ENCODE measurements at places on chromosomes 16 and 17.

- no peak for DNase-seq
Observed at GRCh38 chr16:5228369-5228768, 130.8 kb upstream of the EEF2KMT start.

DNA sequence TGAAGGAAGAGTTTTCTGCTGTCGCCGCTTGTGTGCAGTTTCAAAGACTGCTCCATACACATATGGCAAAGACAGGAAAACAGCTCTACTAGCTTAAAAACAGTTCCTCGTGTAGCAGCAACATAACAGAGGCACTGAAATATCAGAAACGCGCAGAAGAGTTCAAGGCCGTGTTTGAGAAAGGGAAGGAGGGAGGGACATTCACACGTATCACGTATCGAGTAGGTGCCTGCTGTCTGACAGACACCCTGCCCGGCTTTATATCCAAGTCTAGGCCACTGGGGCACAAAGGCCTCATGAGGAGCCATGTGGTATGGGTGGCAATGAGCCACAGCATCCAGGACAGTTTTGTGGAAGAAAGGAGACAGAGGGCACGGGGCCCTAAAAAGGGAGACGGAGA lies 50.3 kb downstream of the PLXDC1 start:
- DNase-seq, result no peak

DNA sequence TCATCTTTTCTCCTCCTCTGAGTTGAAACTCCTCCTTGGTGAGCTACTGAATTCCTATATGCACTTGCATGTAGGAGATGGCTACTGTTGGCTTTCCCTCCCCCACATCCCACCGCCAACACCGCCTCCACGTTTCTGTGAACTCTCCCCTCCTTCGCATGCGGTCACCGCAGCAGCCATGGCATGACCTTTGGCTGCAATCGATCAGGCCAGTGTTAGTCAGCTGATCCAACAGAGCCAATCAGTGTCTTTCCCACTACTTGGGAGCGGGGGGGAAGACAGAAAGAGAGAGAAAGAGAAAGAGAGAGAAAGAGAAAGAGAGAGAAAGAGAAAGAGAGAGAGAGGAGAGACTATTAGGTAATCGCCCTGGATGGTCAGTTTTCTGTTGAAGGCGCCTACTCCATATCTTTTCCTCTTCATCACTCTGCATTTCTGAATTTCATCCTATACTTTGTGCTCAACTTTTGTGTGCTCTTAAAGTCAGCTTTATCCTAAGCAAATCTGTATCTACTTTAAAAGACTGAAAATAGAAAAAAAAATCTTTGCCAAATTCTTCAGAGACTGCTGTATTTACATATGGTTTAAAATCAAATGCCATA lies 22.7 kb downstream of the ASGR1 start:
- DNase-seq, result no peak

- no peak for DNase-seq
Observed at GRCh38 chr16:62038225-62038624, 2.0 kb upstream of the CDH8 start.

DNA sequence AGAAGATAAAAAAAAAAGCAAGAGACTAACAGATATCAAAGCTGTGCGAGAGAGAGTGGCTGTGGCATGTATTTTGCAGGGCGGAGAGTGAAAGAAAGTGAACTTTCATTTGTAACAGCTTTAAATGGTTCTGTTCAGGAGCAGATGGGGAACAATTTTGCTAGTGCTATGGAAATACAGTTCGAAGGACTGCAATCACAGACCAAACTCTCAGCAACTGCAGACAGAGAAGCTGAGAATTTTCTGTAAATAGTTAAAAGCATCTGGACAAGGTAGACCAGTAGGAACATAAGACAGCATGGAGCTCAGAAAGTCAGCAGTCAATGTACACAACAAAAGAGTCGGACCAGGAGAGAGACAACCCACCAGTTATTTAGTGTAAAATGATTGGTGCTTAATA lies 62.3 kb downstream of the TBX4 start:
- no peak for DNase-seq

DNA sequence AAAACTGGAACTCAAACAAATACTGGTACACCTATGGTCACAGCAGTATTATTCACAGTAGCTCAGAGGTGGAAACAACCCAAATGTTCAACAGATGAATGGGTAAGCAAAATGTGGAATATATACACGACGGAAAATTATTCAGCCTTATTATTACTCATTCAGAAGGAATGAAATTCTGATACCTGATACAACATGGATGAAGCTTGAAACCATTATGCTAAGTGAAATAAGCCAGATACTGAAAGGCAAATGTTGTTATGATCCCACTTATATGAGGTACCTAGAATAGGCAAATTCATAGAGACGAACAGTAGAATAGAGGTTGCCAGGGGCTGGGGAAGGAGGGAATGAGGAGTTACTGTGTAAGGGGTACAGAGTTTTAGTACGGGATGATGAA lies 27.1 kb upstream of the MYLK3 start:
- no peak for DNase-seq

DNA sequence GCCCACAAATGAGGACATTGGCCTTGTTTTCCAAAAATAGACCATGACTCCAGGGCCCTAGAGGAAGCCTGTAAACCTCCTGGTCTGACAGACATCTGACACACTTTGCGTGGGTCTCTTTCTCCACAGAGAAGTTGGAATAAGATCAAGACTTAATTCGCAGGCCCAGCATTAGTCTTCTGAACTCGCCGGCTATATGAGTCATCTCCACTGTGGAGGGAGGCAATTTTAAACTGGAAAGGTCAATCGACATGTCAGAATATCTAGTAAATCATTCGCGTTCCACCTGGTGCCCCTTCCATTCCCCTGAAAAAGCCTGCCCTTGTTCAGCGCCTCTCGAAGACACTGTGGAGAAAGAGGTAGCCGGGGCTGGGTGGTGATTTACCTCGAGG lies 140.1 kb downstream of the CLEC16A start:
- DNase-seq, result no peak

DNA sequence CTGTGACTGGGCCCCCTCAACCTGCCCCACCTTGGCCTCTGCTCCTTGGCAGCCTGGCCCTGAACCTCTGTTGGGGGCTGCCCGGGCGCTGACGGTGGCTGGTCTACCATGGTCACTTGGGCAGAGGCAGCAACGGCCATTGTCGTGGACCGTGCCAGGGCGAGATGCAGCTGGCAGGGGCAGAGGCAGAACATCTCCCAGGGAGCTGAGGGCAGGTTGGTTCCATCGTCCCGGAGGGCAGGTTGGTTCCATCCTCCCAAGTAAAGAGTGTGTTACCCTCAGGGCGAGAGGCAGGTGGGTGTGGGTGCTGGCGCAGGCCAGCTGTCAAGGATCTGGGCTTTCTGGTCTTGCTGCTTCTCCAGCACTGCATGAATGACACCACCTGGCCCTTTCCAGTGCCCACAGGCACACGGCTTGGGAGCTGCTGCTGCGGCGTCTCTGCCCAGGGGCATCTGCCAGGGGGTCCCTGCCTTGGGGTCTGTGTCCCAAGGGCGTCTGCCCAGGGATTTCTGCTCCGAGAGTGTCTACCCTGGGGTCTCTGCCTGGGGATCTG lies 12.0 kb downstream of the ACSF3 start:
- DNase-seq, result no peak

DNA sequence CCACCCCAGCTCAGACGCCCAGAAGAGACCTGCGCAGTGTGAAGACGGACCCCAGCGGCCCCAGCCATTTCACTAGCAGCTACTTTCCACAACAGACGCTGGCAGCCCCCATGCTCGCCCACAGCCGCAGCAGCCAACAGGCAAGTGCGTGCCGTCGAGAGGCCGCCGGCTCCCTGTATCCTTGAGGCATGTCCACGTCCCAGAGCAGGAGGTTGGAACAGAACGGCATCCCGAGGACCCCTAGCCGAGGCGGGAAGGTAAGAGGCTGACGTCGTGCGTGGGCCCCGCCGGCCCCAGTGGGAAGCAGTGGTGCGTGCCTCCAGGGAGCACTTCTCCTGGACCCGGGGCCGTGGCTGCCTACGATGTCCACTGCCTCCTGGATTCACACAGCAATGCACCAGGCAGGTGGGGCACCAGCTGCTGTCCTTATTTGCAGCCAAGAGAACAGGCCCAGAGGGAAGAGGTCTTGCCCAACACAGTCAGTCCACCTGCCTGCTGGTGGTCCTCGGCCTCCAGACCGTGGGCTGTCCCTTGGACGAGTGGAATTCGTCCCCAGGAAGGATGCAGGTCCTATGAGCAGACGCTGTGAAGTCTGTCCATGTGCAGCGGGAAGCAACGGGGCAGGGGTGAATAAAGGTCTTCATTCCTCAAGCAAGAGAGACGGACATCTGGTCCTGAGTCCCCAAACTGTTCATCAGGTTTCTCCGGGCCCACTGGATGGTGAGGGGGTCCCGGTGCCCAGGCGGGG lies 38.5 kb downstream of the SLC7A5 start:
- no peak for DNase-seq

DNA sequence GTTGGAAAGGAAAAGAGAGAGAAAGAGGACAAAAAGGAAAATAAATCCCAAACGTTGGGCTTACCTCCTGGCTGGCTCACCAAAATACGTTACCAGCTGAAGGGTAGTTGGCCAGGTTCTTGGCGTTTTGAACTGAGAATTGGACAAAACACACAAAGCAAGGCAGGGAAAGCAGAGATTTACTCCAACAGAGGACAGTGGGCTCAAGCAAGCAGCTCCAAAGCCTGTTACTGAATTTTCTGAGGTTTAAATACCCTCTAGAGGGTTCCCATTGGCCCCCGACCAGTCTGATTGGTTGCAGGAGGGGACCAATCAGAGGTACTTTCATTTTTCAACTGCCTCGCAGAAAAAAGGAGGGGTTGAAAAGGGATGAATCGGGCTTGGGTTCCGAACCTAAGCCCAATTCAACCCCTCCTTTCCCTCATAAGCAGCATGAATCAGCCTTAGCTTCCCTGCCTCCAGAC lies 55.6 kb upstream of the ALOX12 start:
- no peak for DNase-seq

- no peak for DNase-seq
Observed at GRCh38 chr16:19085679-19086200, 18.3 kb downstream of the COQ7 start.

All from GDM1 (cell line).